ENCODE measurements at places on chromosomes 11 and 22.

- DNase-seq, result no peak
Observed at GRCh38 chr22:29130476-29130875, 57.6 kb downstream of the KREMEN1 start.

GRCh38 chr11:112478806-112479205, 218.1 kb upstream of the PLET1 start:
- no peak for DNase-seq

DNA sequence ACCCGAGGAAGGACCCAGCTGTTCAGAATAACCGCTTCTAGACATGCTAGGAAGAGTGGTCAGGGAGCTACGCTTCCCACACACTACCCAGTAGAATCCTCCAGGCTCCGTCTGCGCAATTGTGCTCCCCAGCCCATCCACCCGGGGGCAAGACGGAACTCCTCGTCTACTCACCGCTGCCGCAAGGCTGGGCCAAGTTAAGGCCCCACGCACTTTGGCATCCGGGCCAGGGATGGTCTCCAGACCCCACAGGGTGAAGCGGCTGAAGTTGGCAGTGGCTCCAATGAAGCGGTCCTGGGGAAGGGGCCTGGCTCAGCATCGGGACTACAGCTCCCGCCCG, 757 bp downstream of the RNASEH2C start:
- DNase-seq, result no peak

DNA sequence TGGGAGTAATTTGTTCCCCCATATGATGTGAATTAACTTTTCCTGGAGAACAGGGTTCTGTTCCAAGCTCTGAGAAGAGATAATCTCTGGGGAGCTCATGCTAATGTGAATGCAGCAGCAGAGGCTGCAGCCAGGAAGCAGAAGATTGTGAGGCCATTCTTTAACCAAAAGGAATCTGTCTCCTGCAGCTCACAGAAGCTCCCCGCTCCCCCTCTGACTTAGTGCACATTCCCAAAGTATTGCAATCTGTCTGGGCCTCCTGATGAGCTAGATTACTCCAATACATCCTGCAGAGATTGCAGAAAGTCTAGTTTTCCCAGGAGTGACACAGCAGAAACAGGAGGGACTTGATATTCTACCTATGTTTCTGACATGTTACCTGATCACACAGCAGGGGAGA, 420.6 kb upstream of the FAT3 start:
- DNase-seq, result no peak

- peak; percentile 64 for DNase-seq
Observed at GRCh38 chr11:99316776-99317520, 296.2 kb downstream of the CNTN5 start.

DNA sequence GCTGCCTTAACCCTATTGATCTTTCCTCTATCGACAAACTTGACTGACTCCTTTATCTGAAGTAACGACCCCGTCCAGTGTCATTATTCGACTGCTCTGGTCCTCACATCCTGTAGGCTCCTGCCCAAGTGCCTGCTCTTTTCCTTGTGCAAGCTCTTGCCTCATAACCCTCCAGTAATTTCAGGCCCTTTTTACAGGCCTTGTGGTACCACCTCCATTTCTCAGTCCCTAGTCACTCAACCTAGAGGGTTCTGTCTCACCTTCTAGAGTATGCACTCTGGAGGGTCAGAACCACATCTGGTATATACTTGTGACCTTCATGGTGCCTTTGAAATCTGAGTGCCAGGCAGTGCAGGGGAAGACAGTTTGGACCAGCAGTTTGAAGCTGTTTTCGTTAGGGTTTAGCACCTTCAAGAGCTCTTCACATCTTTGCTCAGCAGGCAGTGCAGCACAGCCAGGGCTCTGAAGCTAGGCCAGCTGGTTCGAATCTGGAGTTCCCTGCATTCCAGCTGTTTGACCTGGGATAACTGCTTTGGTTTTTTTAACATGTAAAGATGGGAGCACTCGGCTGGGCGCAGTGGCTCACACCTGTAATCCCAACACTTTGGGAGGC, 11.2 kb downstream of the SNRPD3 start:
- peak; percentile 20 for DNase-seq

DNA sequence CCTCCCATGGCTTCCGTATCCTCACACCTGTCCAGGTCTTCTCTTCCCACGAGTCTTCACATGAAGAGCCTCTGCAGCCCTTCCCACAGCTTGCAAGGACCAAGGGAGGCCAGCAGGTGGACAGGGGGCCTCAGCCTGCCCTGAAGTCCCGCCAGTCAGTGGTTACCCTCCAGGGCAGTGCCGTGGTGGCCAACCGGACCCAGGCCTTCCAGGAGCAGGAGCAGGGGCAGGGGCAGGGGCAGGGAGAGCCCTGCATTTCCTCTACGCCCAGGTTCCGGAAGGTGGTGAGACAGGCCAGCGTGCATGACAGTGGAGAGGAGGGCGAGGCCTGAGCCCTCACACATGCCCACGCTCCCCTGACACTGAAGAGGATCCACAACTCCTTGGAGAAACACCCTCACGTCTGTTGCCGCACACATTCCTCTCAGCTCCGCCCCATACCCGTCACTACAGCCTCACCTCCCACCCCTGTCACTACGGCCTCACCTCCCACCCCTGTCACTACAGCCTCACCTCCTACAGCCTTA, 8.3 kb downstream of the SSH3 start:
- DNase-seq, result no peak

DNA sequence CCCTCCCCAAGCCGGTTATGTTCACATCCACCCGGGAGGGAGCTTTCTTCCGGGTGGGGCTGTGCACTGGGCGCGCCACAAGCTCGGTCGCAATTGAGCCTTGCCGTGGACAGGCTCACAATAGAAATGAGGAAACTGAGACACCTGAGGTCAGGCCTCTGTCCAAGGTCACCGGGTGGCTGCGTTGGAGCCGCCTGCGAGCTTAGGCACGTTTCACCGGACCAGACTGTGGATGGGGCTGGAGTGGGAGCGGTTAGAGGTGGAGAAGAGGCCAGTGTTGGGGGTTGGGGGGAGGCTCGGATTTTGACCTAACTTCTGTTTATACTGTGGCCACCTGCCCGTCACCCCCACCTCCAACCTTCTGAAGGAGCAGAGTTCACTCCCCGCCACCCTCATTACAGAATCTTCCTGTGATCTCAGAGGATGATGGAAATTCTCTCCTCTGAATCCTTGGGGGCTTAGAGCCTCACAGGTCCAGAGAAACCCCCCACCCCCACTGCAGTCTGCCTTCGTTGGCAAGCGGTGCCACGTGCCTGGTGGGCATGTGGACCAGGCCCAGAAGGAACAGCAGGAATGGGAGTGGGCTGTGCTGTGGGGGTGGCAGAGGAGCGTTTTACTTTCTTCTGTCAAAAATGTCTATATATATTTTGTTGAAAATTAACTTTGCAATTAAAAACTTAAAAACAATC, 631 bp upstream of the NPTXR start:
- no peak for DNase-seq

DNA sequence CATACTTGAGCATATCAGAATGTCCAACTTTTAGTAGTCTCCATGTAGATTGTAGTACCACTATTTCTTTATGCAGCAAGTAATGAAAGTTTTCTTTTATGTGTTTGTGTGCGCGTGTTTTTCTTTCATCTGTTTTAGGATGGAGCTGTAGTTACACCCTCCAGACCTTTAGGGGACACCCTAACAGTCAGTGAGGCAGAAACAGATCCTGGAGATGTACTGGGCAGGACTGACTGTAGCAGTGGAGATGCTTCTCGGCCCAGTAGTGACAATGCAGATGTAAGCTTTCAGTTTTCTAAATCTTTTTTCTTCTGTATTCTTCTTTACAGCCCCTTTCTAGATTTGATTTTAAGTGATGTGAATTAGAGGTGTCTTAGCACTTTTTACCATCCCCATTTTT, 79.9 kb upstream of the GRIK4 start:
- DNase-seq, result no peak

DNA sequence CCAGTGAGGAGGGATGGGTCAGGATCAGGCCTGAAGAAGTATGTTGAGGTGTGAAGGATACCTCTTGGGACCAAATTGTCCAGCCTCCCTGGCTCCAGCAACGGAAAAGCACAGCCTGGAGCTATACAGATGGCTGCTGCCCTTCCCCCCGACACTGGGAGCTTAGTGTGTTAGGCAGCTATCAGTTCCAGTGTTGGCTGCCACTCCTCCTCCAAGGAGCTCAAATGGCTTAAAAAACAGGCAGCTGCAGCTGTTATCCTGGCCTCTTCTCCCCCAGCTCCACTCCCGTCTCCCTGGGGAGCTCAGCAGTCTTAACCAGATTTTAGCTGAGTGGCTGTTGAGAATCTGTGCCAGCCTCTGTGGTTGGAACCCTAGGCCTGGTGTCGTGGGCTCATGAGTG, 225.0 kb downstream of the JRKL start:
- DNase-seq, result peak; percentile 91

GRCh38 chr11:17280494-17281127, 4.1 kb downstream of the NUCB2 start:
- DNase-seq, result no peak

DNA sequence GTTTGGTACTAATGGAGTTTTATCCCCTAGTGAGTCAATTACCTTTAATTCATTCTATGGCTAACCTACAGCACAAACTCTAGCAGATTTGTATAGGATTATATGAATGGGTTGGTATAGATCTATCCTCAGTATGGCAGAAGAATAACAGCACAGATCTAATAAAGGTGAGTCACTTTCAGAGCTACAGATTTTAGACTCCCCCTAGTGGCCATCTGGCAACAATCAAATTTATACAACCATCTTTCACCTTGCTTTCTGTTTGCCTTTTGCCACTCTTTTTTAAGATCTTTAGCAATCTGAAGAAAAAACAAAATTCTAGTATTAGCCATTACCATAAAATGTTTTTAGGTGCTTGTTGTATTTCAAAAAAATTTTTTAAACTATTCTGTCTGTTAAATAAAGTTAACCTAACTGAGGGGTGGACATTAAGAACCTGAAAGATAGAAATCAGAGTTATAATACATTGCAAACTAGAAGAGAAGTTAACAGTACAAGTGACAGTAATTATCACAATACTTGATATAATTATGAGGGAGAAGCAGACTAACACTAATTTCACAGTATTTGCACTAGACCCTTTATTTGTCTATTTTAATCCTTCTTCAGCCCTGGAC, 25.8 kb downstream of the DDIAS start:
- no peak for DNase-seq

DNA sequence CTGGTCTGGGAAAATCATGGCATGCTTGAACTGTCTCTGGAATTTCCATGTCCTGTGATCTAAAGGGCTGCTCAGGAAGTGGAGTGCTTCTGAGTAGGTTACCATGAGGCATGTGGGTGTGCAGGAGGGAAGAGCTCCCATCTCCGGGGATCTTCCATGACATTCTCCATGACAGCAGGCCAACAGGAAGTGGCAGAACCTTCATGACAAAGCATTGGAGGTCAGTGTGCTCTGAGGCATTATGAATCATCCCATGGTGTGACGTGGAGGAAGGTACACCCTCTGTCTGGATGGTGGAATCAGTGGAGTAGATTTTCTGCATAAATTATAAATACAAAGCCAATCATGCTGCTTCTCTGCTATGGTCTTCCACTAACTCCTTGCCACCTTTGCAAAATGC, 139.6 kb upstream of the E2F8 start:
- peak; percentile 15 for DNase-seq

DNA sequence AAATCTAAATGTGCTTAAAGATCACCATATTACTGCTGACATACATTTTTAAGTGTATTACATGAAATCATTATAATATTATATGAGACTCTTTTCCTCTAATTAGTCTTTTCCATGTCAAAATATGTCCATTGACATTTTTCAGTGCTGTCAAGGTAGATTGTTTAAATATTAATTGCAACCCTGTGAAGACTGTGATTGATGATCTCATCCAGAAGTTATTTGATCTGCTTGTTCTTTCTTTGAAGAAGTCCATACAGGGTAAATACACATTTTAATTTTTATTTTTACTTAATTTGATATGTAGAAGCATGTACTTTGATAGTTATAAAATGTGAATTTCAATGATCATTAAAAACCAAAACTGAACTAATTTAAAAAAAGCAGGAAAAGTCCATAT, 38.4 kb downstream of the DYNC2H1 start:
- no peak for DNase-seq
